ENCODE measurements at places on chromosomes 11 and 22.

DNA sequence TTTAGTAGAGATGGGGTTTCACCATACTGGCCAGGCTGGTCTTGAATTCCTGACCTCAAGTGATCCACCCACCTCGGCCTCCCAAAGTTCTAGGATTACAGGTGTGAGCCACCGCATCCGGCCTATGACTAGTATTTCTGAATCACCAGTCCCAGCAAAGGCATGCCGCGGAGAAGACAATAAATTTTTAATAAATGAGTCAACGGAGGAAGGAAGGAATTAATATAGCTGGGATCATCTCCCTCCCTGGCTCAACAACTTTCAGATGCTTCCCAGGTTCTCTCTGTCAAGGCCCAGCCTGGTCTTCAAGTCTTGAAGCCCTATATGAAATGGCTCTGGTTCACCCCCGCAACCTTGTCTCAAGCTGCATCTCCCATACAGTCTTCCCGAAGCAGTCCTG is 45.7 kb downstream of the CYTH4 start:
- peak; percentile 90 for DNase-seq

DNA sequence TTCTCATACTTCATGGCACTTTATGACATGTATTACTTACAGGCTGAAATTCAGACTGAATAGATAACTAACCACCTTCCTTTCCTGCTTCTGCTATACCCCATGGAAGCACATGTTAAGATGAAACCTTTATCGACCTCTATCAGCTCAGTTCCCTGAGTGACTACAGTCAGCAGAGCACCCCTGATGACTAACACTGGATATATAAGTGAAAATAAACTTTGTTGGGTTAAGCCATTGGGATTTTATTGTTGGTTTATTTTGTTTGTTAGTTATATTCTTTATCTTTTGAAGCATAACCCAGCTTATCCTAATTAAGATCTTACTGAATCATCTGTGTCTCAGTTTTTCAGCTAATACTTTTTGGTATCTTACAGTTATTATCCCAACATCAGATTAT is 23.0 kb upstream of the MAML2 start:
- no peak for DNase-seq

DNA sequence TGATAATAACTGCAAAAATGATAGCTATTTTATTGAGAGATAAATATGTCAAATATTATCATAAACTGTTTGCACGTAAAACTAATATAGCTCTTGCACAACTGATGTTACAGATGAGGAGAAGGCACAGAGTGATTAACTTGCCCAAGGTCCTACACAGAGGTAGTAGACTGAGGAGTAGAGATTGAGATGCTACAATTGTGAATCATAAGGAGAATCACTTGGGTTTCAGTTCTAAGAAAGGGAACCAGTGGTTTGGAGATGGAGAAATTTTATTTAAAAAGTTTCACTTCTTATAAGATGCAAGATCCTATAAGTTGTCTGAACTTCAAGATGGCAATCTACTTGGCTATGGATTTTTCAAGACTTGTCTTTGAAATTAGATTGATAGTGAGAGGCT is 224.8 kb upstream of the RAG2 start:
- no peak for DNase-seq

GRCh38 chr11:104781037-104781436 is 117.2 kb downstream of the CASP12 start:
- DNase-seq: no peak

DNA sequence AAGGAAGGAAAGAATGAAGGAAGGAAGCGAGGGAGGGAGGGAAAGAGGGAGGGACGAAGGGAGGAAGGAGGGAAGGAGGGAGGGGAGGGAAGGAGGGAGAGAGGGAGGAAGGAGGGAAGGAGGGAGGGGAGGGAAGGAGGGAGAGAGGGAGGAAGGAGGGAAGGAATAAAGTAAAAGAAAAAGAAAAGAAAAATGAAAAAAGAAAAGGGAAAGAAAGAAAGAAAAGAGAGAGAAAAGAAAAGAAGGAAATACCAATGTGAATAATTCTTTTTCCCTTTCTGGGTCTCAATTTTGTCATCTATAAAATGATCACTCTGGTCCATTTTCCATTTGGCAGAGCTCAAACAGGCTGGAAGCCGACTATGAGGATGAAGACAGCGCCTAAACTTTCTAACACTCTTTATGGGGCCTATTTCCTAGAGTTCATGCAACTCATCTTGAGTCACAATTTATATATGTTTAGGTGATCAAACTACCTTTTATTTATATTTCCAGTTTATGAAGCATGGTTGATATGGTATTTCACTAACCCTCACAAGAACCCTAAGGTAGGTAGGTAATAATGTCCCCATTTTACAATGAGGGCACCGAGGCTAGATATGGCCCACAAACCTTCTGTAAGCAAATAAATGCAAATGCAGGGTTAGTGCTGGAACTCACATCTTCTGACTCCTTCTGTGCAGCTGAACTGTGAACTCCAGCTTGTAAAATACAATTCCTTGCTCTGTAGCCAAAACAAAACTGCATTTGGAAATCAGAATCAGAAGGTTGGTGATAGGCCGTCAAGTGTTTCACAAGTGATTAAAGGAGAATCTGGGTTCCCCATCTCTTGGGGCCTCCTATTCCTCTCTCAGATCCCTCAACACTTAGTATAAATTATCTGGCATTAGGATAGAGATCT is 434.3 kb downstream of the ETS1 start:
- no peak for DNase-seq

DNA sequence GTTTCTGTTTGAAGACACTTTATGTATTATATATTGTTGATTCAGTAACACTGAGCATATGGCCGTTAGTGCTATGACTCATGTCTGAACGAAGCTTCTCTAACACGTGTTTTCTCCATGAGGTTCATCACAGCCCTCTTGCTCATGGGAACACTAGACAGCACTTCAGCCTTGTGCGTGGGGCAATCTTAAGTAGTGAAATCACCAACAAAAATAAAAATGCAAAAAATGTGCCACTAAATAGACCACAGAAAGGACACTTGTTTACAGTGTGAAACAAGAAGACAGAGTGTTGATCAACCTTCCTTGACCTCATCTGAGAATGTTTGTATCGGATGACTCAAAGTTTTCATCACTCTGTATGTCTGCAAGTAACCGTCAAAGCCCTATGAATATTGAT is 94.5 kb downstream of the FDX1 start:
- no peak for DNase-seq

- no peak for DNase-seq
Observed at GRCh38 chr11:111362887-111363411, 16.1 kb downstream of the POU2AF1 start.

DNA sequence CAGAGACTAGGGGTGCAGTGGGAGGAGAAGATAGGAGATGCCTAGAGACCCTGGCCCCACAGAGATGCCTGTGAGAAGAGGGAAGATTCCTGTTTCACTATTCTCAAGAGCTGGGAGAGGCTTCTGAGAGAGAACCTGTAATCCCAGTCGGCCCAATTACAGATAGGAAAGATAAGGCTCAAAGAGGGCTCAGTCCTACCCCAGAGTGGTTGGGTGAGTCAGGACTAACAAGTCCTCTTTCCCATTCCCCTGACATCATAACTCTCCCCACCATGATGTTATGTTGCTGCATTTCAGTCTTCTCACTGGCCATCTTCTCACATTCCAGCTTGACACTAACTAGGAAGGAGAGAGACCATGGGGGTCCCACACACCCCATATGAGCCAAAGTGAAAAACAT is 17.9 kb downstream of the ARHGEF12 start:
- no peak for DNase-seq

DNA sequence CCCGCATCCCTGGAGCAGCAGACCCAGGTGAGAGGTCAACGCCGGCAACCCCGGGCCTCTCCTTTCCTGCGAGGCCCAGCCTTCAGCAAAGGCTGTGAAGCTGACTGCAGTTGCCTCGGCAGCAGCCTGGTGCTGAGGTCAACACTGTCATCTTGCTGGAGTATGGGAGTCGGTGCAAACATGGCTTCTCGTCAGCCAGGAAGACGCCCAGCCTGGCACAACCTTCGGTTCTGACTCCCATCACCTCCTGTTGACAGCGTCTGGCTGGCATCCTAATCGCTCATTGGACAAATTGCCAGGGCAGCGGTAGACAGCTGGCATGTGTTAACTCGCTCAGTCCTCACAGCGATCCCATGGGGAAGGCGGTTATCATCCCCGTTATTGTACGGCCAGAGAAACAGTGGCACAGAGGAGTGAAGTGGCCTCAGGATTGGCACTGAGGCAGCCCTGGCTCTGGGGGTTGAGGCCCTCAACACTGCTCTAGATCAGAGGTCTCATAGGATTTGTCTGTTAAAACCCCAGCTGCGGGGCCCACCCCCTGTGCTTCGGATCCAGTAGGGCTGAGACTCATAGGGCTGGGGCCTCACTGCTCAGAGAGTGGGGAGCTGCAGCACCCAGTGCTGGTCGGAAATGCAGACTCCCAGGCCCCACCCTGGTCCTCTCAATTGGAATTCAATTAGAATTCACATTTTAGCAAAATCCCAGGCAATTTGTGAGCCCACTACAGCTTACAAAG is 39.3 kb upstream of the TP53I11 start:
- DNase-seq: no peak

DNA sequence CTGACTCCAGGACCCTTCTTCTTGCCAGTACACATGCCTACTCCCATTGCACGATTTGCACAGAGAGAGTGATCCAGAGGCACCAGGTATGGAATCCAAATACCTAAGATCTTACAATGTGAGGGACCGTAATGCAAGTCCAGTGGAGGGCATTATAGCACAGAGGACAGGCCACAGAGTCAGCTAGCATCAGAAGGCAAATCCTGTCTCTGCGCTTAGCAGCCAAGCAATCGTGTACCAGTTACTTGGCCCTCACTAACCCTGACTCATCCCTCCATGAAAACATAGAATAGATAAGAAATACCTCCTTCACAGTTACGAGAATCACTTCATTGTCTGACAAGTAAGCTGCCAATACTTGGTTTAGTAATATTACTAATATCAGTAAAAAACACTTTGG is 69.7 kb upstream of the SLC6A5 start:
- no peak for DNase-seq

DNA sequence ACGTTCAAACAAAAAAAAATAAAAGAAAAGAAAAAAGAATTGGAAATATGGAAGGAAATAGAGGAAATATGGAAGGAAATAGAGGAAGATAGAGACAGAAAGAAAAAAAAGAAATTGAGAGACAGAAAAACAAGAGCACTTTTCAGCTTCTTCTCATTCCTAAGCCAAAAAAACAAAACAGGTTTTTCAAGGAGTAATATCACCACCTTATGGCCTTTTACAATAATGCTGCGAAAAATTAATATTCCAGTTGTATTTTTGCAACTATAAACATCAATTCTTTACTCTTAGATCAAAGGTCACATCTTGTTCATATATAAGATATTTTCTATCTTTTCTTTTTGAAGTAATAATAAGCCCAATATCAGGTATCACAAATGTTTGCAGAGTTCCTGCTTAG is 328.3 kb downstream of the FAT3 start:
- no peak for DNase-seq

DNA sequence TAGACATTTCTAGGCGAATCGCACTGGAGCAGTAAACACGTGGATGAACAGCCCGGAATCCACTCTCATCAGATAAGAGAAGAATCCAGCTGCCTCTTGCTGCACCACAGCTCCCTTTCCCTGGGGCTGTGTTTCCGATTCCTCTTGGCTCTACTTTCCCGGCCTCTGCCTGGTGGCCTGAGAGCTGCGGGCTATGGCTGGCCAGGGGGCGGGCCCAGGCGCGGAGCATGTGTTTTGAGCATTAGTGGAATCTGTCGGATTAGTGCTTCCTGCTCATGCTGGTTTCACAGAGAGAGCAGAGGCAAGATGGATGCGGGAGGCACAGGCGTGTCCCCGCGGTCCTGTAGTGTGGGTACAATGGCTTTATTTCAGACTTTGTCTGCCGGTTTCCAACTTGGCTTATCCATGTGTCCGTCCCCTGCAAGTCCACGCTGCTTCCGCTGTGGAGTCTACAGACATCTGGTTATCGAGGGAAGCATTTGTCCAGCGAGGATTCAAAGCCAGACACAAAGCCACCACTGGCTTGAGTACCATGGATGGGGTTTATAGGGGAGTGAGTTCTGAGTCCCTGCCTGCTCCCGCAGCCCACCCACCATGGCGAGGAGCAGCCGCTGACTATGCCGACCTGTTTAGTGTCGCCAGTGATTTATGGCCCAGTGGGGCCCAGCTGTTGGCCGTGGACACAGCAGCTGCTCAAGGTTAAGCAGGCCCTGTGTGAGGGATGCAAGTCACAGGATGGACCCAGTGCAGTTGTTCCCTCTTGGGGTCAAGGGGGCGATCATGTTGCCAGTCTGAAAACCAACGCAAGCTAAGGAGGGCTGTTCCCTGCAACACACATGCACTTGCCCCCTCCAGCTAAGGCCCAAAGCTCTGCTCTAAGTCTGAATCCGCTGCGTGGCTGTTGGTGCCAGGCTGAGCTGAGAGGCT is 43.3 kb upstream of the EP300 start:
- peak; percentile 47 for DNase-seq

GRCh38 chr11:62419943-62420342 is 1.1 kb downstream of the SCGB1A1 start:
- DNase-seq: no peak

GRCh38 chr11:87456499-87456898 is 418.8 kb downstream of the TMEM135 start:
- no peak for DNase-seq

GRCh38 chr11:96147906-96148486 is 195.0 kb downstream of the MAML2 start:
- no peak for DNase-seq

DNA sequence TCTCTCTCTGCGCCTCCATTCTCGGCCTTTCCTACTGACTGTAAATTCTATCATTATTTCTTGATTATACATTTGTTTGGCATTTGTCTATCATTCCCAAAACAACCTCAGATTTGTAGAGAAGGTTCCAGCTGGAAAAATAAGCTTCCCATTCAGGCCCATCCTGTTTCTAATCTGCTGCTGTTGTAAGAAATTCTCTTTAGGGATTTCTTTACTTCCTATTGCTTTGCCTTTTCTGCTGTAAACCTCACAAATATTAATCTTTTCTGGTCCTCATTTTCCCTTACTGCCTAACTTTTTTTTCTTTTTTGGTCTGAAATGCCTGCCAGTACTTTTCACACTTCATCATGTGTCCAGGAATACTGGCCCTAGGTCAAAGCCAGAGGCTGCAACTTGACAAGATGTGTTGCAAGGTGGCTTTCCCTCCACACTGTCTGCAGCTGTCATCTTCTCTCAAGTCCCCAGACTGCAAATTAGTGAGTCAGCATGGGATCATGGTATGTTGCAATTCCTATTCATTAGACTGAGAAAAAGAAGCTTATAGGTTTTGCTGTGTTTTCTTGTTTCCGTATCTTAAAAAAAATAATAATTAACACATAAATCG is 858.7 kb upstream of the CHORDC1 start:
- DNase-seq: no peak

- no peak for DNase-seq
Observed at GRCh38 chr11:2878782-2879181, 6.8 kb downstream of the CDKN1C start.

DNA sequence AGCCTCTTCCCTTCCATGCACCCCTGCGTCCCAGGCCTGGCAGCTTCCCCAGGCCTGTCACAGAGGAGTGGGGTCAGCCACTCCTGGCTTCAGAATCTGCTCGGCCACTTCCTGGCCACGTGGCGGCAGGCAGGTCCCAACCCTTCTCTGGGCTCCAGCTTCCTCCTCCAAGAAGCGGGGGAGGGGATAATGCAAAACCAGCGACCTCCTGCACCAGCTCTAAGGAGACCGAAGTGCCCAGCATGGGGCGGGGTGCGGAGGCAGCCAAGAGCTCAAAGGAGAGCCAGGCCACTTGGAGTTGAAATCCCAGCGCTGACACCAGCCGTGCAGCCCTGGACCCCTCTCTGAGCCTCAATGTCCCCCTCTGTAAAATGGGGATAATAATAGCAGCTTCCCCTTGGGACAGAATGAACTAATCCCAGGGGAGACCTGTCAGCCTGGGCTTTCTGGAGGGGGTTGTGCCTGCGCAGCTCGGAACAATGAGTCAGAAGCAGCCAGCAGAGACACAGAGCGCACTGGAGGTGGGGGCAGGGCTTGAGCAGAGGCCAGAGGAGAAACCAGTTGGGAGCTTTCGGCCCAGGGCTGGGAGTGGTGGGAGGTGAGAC is 22.8 kb upstream of the PICK1 start:
- DNase-seq: peak; percentile 21

Measured in SW480 (cell line).